ENCODE measurements at places on chromosomes 3 and 15.

DNA sequence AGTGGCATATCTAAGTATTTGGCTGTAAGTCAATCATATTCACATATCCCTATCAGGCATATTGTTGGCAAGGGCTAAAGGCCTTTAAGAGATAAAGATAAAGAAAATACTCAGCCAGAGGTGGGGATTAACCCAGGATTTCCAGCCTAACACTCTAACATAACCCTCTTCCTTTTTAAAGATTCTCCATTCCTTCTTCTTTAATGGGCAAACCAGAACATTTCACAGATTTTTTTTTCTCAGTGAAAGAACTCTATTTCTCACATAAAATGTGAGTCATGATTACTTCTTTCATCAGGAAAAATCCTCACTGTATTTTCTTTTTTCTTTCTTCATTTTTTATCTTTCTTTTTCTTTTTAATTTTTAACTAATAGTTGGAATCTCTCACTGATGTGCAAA lies 200.4 kb downstream of the NR1D2 start:
- DNase-seq, result no peak

DNA sequence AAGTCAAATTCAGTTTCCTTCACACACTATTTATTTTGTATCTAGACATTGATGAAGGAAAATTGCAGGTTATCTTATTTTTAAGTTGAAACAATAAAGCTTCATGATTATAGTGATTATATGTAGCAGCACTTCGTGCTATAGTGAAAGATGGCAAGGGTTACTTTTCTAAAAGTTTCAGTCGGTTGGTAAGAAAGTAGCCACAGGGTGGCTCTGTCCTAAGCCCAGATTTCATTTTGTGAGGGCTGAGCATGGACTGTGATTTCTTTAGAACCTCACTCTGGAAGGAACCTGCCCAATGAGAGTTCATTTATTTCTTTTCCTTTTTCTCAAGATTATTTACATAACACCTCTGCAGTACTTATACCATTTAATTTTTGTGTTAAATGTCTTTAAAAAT lies 66.5 kb downstream of the NME9 start:
- DNase-seq, result no peak

GRCh38 chr3:177551431-177551836 lies 354.2 kb upstream of the TBL1XR1 start:
- no peak for DNase-seq

GRCh38 chr3:164897342-164897741 lies 181.0 kb downstream of the SI start:
- no peak for DNase-seq

DNA sequence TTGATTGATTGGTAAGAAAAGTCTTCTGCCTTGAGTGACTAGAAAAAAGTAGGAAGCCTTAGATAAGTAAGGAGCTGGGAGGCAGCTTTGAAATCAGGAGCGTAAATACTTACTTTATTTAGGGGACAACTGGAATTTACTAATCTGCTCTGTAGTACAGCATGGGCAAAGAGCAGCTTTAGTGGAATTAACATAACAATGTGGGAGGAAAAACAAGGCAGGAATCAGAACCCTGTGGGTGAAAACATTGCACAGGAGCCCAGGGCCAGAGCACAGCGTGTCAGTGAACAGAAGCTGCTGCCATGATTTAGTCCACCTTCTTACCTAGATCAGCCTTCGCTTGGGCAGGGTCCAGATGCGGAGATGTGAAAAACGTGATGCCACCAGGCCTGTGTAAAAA lies 14.6 kb downstream of the FMN1 start:
- no peak for DNase-seq

- no peak for DNase-seq
Observed at GRCh38 chr3:123813876-123814275, 70.3 kb downstream of the MYLK start.

Measured in fibroblast of the conjunctiva (primary cell).